ENCODE measurements at places on chromosomes 1 and 21.
A peak's percentile ranks its signal among the peaks of the same experiment; 100 is the strongest.

DNA sequence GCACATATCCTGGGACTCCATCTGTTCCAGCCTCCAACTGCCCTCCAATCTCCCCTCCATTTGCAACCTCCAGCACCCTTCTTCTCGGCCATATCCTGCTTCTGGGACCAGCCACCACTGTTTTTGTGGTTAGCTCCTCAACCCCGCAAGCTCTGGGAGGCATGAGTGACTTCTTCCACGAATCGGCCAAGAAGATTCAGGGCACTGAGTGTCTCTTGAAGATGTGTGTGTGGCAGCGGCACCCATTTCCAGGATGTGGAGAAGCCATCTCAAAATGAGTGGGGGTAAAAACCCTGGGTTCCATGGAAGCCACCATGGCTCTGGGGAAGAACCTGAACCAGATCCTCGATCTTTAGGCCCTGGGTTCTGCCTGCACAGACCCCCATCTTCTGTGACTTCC, 194.6 kb downstream of the SLC45A1 start:
- no peak for DNase-seq

DNA sequence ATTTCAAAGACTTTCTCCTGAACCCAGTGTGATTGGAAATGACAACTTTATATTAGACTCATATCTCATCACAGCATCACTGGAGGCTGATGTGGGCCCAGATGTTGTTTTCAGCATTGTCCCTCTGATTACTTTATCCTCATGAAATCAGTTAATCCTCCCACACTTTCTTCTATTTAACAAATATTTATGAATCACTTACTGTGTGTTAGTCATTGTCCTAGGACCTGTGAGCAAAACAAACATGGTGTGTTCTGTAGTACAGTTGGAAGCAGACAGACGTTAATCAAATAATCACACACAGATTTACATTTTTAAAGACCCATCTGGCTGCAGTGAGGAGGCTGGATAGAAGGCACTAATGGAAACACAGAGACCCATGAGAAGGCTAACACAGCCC, 383.7 kb downstream of the PRDM2 start:
- DNase-seq, result no peak

DNA sequence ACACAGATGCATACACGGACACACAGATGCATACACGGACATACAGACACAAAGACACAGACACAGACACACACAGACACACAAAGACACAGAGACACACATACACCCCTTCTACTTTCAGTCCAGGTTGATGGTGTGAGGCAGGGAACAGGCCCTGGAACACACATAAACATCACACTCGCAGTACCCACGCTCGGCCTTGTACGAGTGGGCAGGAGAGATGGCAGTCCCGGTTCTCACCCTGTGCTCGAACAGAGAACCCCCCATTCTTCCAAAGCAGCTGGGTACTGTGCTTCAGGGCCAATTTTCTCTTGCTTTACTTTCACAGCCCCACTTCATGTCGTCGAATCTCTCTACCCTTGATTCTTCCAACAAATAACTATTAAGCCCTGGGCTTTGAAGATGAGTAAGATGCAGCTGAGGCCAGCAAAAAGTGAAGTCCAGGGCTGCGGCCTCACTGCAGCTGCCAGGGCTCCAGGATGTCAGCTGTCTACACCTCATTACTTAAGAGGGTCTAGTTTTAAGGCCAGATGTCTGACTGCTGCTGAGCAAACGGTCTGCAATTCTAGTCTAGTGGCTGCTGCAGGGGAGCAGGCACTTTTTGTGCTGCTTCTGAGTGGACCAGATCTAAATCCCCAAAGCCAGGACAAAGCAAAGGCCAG, 90.1 kb downstream of the PGBD5 start:
- DNase-seq, result no peak

DNA sequence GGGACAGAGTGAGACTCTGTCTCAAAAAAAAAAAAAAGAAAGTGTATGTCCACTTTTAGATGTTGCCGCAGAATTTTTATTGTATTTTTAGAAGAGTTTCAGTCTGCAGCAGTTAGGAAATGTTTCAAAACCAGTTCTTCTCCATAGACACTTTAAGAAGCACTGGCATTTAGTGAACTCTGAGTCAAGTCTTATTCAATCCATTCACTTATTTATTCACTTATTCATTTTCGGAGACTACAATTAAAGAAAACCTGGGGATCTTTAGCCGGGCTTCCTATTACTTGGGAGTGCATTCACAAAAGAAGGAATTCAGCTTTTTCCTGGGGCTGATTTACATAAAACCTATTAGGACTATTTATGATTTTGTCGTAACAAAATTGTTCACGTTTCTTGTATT, 12.3 kb downstream of the RCAN3 start:
- no peak for DNase-seq

- peak; percentile 91 for DNase-seq
Observed at GRCh38 chr1:153977250-153978240, at the start of gene JTB. Gene JTB (minus strand): TSS chr1:153977674. CDS start chr1:153977252, 422 bp downstream.
